Eye (tissue), 1 donor: ENCODE measurements at places on chromosomes 13 and 19.

GRCh38 chr19:44741258-44741731 is 7.2 kb upstream of the BCL3 start:
- DNase-seq, result no peak

GRCh38 chr13:102609696-102610095 is 12.9 kb downstream of the TPP2 start:
- no peak for DNase-seq

DNA sequence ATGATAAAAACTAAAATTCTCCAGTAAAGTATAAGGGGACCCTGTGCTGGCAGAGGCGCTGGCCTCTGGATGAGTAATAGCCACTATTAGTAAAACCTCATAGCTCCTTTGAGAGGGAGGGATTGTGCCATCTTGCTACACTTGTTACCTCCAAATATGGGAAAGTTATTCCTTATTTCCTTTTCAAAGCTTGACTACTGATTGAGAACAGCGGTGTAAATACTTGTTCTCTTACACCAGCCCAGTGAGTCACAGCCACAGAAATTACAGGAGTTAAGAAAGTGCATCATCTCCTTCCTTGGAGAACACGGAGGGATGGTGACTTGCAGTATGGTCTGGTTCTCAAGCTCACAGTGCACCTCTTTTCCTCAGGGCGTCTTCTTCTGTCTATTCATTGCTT is 379.0 kb downstream of the EFNB2 start:
- DNase-seq, result no peak

DNA sequence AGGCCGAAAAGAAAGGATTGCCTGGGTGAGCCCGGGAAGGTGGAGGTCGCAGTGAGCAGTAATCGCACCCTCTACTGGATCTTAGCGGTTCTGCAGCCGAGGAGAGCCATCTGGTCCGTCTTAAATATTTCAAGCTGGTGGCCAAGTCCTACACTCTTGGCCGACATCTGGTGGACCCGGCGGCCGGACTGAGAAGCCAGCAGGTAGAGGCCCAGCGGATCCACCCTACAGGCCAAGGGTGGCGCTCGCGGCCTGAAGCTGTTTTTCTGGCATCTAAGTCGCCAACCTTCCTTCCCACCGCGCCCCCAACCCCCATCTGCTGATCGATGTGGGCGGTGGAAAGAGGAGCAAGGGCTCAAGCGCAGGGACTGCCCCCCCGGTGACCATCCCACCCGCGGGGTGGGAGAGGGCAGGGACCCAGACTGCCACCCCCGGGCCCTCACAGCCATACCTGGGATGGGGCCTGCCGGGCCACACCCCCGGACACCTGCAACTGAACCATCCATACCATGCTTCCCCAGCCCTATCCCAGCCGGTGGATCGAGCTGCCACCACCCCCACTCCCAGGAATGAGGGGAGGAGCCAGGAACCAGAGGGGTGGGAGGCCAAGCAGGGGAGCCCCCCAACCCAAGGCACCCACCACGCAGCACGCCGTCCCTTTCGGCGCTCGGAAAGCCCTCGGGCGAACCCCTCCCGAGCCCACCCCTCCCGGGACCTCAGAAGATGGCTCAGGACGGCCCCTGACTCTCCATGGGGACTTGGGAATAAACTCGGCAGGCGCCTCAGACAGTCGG is 46.3 kb upstream of the ZNF730 start:
- peak; percentile 84 for DNase-seq

GRCh38 chr19:15104003-15104402 is 3.2 kb upstream of the SYDE1 start:
- DNase-seq, result no peak

DNA sequence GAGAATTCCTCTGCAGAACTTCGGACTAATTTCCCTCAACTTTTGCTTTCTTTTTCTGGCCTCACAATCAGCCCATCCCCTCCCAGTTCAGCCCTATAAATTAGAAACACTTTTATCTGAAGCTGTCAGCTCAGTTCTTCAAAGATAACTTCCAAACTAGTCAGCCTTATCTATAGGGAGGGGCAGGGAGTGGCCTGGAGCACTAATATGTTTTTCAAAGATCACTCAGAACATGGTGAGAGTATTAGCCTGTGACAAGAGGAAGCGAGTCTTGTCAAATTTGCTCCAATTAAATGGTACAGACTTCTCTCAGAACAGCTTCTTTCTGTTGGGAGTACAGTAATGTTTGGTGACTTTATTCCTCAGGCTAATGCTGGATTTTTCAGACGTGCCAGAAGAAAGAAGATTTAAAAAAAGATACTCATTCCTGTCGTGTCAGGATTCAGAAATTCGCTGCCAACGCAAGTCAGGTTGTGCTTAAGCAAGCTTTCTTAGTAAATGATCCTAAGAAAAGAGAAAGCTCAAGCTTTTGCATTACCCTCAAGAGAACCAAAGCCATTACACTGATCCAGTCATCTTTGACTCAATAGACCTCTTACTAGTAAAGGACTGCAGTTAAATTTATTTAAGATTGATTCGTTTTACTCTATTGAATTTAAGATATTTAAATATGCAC is 1033.6 kb downstream of the SLITRK5 start:
- DNase-seq, result peak; percentile 3

DNA sequence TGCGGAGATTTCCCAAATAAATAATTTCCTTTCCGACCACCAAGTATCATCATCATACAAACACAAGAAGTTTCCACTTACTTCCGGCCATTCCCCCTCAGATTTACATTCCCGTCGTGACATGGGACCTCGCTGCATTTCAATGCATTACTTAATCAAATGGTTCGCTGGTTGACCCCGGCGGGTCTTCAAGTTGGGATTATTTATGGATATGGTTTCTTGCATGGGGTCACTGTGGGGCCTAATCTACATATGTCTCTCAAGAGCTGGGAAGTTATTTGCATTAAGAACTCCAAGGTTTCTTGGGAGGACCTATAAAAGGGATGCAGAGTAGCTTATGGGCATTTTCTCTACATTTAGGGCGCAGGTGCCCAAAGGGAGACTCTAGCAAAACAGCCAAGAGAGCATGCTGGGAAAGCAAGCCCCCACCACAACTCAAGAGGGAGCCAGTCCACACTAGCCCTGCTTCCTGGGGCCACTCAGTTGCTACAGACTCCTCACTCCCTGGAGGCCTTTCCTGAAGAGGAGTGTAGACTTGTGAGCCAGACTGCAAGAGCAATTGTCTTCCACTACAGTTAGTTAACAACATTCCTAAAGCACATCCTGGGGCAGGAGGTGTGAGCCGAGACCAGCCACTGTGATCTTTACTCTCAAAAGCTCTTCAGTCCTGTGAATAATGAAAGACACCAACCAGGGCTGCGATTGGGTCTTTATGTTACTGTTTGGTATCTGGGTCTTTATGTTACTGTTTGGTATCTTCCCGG is 125.3 kb downstream of the KATNAL1 start:
- DNase-seq, result no peak

DNA sequence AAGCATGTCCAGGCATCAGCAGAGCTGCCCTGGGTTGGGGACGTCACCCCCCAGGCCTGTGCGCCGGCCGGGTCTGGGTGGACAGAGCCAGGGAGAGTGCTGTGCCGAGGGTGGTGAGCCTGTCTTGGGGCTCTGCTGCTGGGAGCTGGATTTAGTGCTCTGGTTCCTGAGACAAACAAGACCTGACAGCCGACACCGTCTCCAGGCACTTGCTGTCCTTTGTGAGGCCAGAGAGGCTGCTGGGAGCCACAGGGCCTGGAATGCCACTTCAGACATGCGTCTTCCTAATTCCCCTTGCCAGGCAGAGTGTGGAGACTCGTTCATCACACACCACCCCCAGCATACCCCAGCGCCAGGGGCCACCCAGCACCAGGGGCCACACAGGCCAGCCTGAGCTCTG is 165.8 kb downstream of the KDM4B start:
- peak; percentile 92 for DNase-seq

GRCh38 chr13:68254151-68254550 is 1024.0 kb upstream of the PCDH9 start:
- peak; percentile 25 for DNase-seq

DNA sequence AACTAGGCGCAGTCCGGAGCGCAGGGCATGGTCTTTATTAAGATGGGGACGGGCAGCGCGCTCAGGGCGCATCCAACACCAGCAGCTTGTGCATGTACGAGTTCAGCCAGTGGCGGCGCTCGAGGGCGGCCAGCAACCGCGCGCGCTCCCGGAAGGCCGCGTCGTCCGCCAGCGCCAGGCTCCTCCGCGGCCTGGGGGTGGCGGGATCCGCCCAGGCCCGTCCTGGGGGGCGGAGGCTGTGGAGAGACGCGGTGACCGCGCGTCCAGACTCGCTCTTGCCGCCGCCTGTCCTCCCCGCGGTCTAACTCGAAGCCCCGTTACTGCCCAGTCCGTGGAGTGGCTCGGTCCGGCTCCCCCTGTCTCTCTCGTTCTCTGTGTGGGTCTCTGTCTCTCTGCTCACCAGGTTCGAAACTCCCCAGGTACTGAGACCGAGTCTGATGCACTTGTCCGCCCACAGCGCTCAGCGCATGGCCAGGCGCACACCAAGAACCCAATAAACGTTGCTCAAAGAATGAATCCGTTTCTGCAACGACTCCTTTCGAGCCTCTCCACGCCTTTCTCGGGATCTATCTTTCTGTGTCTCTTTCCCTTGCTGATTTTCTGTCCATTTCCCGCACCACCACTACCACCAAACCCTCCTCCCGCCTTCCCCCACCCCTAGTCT is 702 bp downstream of the PTH2 start:
- peak; percentile 88 for DNase-seq

- no peak for DNase-seq
These were observed 264.9 kb downstream of the ITGBL1 start for GRCh38 chr13:101717353-101717752.

GRCh38 chr13:99055281-99055680 is 77.4 kb upstream of the DOCK9 start:
- no peak for DNase-seq

DNA sequence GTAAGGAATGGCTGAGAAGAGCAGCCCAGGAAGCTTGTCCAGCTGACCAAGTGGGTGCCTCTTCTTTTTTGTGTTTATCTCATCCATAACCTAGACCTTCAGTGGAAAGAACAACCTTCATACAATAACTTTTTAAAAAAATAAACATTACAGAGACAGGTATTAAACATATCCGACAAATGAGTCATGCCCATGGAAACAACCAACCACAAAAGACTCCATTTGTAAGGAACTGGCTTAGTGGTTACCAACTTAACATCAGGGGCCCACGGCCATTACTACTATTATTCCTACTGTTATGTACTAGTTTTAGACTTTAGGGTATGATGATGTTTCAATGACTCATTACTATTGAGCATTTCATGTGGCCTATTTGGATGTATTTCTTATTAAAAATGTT is 191.7 kb upstream of the SERP2 start:
- no peak for DNase-seq

DNA sequence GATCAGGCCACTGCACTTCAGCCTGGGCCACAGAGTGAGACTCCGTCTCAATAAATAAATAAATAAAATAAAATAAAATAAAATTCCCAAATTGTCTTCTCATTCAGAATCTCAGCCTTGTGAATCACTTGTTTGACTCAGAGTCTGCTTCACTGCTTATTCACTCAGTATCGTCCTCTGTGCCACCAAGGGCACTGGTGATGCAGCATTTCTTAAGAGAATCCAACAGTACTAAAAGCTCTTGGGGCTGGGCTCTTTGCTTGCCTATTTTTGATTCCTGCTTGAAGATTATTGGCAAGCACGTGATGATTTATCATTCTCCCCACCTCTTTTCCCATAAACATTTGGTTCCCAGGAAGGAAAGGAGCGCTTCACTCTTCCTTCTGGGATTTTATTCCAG is 54.8 kb upstream of the HMGB1 start:
- no peak for DNase-seq

GRCh38 chr13:88086577-88086976 is 415.4 kb downstream of the SLITRK5 start:
- no peak for DNase-seq

GRCh38 chr13:95480131-95480545 is 72.4 kb upstream of the CLDN10 start:
- DNase-seq, result no peak

GRCh38 chr13:20721454-20722357 is 18.2 kb downstream of the IL17D start:
- DNase-seq, result peak; percentile 85

- DNase-seq, result peak; percentile 94
These were observed 376.9 kb upstream of the SPRY2 start for GRCh38 chr13:80717776-80718175.

GRCh38 chr13:77806518-77806917 is 109.0 kb downstream of the SLAIN1 start:
- no peak for DNase-seq

GRCh38 chr19:2603334-2603733 is 99.2 kb downstream of the GNG7 start:
- peak; percentile 47 for DNase-seq

DNA sequence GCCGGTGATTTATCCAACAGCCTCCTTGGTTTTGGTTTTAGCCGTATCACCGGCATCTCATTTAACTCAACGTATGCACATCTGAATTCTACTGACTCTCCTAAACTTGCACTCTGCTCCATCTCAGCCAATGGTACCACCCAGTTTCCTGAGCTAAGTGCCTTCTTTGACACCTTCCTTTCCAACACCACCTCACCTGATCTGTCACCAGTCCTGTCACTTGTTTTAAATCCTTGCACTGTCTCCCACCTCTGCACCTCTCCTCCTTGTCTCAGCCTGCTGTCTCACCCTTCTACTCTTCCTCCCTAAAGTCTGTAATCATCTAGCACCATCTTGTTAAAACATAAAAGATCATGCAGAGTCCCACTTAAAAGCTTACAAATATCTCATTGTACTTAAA is 28.1 kb upstream of the TPT1 start:
- no peak for DNase-seq

GRCh38 chr13:63680704-63681103 is 2265.1 kb upstream of the PCDH20 start:
- DNase-seq, result no peak

DNA sequence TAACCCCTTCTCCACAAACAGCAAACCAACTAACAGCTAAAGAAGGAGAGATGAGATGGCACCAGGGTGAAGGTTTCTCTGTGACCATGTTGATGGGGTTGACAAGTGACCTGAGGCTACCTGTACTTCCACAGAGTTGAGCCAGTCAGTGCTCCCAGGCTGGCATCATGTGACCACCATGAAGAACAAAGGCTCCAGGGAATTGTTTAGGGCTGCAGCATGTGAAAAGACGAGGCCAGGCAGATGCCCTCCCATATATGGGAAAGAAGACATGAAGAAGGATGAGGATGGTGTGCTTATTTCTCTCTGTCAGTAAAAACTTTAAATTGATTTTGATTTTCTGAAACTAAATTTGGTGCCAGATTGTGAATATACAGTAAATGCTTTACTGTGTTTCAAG is 220.6 kb downstream of the OLFM4 start:
- DNase-seq, result no peak

DNA sequence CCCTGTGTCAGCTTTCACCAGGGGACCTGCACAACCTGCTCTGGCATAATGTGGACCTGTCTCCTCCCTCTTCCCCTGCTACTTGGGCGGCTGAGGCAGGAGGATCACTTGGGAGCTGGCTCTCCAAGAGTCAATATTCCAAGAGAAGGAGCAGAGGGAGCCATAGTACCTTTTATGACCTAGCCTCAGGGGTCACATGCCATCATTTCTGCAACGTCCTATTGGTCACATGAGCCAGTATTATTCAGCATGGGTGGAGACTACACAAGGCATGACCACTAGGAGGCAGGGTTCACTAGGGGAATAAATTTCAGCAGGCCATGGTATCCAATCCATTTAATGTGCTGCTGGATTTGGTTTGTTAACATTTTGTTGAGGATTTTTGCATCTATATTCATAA is 12.0 kb upstream of the SHFL start:
- no peak for DNase-seq

- DNase-seq, result no peak
These were observed 16.3 kb upstream of the PTPRS start for GRCh38 chr19:5356918-5357317.

GRCh38 chr19:34351382-34351826 is 13.6 kb upstream of the GPI start:
- DNase-seq, result no peak
